T-helper 17 cell (primary cell): ENCODE measurements at places on chromosomes 1 and 21.

DNA sequence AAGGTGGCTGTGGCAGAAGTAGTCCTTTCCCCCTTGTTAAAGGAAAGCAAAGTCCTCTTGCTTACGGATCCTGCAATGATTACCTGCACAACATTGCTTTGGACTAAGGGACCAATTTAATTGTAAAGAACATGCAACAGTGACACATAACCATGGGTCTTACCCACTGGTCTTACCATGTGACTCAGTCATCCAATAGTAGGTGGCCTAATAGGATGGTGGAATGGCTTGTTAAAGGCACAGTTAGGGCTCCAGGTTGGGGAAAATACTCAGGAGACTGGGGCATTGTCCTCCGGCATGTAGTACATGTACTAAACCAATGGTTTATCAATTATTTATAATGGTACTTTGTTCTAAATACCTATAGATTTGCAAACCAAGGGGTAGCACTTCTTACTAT, 2.1 kb upstream of the YIPF1 start:
- no peak for DNase-seq

GRCh38 chr1:204377800-204378668, 18.3 kb upstream of the PLEKHA6 start:
- peak; percentile 29 for DNase-seq

DNA sequence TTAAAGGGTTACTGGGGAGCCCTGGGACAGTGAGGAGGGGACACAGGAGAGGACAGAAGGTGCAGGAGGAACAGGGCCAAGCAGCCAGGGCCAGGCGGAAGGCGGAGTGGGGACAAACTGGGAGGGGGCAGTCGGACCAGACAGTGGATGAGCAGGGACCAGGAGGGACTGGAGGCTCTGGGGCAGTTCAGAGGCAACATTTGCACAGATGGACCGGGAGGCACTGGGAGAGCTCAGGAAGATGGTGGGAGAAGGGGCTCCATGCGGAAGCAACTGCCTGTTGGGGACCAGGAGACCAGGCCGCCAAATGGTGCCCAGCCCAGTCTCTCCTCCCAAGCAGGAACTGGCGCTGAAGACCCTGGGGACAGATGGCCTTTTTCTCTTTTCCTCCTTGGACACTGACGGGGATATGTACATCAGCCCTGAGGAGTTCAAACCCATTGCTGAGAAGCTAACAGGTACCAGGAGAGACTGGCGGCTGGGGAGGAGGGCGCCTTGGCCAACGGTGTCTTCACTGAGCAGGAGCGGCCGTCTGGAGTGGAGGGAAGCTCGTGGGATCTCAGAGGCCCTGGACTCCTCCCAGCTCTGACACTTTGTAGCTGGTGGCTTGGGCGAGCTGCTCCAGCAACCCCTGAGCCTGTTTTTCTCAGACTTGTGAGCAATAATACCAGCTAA, 847 bp downstream of the SELENON start:
- no peak for DNase-seq

GRCh38 chr1:226708967-226709396, 30.1 kb downstream of the ITPKB start:
- no peak for DNase-seq

DNA sequence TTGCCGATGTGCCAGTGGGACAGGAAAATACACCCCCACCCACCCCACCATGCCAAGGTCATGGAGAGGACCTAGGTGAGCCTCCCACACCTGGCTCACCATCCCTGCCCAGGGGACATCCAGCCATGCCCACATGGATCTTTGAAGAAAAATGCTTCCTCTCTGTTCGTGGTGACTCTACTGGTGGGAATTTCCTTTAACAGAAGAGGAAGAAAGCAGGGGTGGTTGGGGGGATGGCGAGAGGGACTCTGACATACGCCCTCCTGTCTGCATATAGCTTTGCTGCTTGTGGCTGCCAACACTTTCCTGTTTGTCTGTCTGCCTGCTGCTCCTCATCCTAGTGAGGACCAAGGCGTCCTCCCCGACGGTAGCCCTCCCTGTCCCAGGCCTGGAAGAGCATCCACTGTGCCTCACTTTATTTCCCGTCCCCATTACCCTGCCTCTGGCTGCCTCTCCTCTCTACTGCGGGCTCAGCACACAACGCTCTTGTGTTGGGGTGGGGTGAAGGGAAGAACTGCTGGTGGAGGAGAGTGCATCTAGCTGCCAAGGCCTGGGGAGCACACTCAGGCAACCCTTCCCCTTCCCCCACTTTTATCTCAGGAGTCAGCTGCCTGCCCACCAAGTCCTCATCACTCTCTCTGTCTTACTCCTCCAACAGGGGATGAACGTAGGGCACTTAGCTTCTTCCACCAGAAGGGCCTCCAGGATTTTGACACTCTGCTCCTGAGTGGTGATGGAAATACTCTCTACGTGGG, 2.5 kb downstream of the SEMA4A start:
- no peak for DNase-seq

- DNase-seq, result no peak
Observed at GRCh38 chr21:33458861-33459260, 20.9 kb downstream of the TMEM50B start.

DNA sequence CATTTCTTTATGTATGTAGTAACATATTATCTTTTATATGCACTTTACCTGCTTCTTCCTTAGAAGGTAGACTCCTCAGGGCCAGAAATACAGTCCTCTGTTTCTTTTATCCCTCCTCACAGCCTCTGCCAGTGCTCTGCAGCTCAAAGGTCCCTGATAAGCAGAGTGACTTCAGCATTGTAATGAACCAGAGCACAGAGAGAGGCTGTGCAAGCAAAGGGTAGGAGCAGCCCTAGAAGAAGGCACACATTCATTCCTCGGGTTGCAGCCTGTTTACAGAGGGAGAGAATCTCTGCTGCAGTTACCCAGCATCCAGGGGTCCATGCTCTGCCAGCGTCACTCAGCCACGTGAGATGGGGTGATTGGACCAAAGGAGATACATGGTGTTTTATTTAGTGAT, 101.1 kb downstream of the RHOU start:
- DNase-seq, result no peak

DNA sequence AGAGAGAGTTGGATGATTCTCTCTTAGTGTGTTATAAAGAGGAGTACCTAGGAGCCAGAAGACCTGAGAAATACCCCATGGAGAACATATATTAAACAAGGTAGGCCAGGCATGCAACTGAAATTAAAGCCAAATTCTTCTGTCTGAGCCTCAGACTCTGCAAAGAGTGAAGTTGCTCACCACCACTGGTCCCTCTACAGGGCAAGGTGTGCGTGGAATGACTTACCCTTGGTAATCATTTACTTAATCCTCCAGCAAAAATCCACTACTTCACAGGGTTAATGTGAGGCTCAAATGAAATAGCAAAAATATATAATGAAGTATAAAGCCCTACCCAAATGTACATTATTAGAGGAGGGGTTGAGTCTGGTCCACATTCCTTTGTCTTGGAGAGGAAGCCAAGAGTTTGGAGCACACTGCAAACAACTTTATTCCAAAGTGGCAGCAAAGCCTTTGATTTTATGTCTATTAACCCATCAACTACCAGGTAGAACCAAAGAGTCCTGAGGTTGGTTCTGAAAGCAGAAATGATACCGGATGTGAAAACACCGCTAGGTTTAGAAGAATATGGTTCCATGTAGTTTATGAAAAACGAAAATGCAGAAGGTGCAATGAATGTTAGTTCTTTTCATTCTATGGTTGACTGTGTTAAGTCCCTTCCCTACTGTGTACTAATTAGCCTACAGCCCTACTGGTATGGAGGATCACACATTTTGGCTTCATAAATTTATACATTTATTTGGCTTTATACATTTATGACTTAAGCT, 8.5 kb downstream of the SSR2 start:
- no peak for DNase-seq

- DNase-seq, result no peak
Observed at GRCh38 chr1:8015036-8015808, 10.9 kb downstream of the ERRFI1 start.

GRCh38 chr1:186301448-186301847, 73.6 kb downstream of the TPR start:
- DNase-seq, result no peak

DNA sequence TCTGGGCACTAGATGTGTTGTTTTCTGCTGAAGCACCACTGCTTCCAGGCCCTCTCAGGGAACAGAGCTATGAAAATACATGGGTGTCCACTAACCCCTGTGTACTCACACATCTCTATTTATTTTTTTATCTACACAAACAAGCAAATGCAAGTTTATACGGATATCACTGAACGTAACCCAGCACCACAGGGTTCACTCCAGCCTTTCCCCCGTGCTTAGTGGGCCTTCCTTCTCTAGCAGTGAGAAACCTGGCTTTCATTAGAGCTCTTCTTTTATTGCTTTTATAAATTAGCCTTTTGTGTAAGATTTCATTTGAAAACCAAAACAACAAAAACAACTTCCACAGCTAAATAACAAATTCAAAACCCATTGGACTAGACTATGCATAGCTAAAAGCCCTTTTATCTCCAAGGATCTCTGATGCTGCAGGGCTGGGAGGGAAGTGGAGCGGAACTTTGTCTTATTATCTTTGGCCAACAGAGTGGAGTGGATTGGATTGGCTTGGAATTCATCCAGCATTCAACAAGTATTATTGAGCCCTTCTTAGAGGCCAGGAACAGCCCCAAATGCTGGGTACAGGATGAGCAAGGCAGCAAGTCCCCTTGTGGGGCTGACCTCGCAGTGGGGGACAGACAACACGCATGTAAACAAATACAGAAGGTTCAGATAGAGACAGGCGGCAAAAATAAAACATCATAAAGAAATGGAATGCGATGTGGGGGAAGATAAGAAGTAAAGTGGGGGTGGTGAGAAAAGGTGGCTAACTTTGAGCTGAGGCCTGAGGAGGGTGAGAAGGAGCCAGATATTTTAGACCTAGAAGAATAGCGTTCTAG, 371.8 kb upstream of the POU3F1 start:
- no peak for DNase-seq

GRCh38 chr1:209560952-209561351, 22.6 kb upstream of the CAMK1G start:
- no peak for DNase-seq

DNA sequence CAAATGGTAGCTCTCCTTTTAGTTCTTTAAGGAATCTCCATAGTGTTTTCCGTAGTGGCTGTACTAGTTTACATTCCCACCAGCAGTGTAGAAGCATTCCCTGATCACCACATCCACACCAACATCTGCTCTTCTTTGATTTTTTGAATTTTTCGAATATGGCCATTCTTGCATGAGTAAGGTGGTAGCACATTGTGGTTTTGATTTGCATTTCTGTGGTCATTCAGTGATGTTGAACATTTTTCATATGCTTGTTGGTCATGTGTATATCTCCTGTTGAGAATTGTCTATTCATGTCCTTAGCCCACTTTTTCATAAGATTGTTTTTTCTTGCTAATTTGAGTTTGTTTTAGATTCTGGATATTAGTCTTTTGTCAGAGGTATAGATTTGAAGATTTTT, 84.6 kb upstream of the B3GALT2 start:
- DNase-seq, result no peak

- no peak for DNase-seq
Observed at GRCh38 chr1:67983867-67984266, 66.6 kb downstream of the DIRAS3 start.

DNA sequence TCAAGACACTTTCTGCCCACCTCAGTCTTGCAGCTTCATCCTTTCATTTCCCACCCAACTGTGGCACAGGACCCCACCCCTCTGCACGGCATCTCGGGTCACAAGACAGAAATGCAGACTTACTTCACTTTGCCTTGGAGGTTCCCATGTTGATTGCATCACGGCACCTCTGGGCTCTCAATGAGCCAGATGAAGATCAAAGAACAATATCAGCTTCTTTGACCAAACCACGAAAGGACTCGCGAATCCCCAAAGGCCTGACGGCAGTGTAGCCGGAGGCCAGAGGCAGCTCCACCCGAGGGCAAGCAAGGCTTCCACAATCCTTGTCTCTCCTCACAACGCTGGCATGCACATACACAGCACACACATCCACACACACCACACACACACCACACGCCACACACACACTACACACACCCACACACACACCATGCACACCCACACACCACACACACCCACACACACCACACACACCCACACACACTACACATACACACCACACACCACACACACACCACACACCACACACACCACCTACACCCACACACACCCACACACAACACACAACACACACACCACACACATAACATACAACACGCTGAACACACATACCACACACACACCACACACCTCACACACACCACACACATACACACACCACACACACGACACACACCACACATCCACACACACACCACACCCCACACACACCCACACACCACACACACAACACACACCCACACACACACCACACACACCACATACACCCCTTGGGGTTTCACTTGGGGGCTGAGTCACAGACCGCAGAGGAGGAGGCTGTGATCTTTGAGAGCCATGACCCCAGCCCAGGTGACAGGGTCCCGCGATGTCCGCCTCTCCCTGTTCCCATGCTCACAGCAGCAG, 35.8 kb downstream of the UBASH3A start:
- DNase-seq, result no peak

DNA sequence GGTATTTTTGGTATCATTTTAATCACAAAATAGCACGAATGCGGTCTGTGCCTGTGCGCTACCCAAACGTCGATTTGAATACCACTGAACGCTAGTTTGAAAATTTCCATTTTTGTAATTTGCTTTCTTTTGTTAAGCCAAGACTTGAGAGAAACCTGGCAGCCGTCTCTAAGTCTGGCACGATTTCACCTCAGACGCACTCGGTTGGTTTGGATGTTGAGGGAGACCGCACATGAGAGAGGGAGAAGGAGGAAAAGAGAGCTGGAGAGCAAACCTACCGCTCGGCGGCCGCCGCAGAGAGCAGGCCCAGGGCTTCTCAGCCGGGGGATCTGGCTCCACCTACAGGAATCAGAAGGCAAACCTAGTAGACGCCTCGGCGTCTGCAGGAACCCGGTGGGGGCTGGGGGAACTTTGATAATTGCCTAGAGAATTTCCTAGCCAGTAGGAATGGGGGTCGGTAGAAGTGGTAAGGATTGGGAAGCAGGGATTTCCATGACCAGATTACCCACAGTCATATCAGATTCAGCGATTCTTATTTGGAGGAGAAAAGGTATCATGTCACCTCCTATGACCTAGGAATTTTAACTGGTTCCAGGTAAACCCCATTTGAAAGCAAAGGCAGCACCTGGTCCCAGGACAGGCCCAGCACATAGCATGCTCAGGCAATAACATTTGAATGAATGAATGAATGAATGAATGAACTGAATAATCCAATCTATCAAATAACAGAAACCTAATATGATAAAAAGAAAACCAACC, 83.2 kb downstream of the TM2D1 start:
- peak; percentile 17 for DNase-seq

GRCh38 chr1:202016022-202016810, 5.8 kb downstream of the ELF3 start:
- DNase-seq, result no peak

GRCh38 chr1:27662707-27663393, 9.1 kb downstream of the IFI6 start:
- peak; percentile 72 for DNase-seq

DNA sequence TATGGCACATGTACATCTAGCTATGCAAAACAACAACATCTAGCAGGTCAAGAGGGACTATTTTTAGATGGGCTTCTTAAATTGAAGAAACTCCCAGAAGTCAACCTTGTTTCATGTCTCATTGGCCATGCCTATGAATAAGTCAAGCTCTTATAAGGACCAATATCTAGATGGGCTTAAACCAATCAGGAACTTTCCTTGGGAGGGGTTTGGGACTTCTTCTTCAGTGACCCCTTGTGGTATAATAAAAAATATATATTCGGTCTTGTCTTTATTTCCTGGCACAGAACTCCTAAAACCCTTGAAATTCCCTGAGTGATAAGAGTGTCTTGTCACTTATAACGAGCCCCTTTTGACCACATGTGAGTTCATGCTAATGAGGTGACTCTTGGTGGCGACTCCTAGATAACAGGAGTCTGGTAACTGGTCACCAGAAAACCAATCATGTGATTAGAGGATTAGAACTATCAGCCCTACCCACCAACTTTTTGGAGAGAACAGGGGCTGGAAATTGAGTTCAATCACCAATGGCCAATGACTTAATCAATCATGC, 218.3 kb downstream of the HHIPL2 start:
- no peak for DNase-seq
